ENCODE measurements at places on chromosomes 1 and 21.

DNA sequence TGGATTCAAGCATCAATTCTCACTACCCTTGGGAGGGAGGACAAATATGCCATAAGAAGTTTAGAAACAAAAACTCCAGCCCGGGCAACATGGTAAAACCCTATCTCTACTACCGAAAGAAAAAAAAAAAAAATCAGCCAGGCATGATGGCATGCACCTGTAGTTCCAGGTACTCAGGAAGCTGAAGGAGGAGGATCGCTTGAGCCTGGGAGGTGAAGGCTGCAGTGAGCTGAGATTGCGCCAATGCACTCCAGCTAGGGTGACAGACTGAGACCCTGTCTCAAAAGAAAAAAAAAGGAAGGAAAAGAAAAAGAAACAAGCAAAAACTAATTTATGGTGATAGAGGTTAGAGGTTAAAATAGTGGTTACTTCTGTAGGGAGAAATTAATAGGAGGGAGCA is 9.6 kb downstream of the ZNF644 start:
- DNase-seq: no peak

- no peak for DNase-seq
These were observed 202.7 kb downstream of the BACH1 start for GRCh38 chr21:29501451-29501850.

GRCh38 chr1:107874221-107874620 is 90.8 kb downstream of the VAV3 start:
- no peak for DNase-seq

DNA sequence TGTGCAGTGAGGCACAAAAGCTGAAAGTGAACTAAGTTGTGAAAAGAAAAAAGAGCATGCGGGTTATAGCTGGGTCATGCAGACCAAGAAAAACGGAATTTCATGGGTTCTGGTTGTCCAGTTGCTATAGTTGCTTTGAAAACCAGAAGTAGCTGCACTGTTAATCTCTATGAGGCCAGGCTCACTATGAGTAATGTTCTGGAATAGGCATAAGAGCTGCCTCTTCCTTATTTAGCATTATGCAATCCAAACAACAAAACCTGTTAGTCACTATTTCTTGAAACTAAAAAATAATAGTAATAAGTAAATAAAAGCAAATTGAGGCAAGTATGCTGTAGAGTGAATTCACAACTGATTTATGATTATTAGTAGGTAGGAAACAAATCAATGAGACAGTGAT is 1383.7 kb downstream of the MRPL39 start:
- DNase-seq: no peak

DNA sequence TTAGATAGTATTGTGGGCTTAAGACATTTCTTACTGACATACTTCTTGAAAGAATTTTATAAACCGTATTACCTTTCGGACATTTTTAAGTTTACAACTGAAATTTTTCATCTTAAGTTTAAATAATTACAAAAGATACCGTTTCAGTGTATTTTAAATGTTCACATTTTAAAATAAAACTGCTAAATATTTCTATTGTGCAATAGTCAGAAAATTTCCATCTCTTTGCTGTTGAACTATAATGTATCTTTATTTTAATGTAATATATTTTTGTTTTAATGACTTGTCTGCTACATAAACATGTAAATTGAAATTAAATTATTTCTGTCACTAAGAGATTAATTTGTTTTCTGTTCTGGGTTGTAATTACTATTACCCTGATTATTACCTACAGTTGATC is 74.2 kb upstream of the KIAA1614 start:
- no peak for DNase-seq

- no peak for DNase-seq
These were observed 3.2 kb downstream of the ELF3 start for GRCh38 chr1:202013603-202014002.

DNA sequence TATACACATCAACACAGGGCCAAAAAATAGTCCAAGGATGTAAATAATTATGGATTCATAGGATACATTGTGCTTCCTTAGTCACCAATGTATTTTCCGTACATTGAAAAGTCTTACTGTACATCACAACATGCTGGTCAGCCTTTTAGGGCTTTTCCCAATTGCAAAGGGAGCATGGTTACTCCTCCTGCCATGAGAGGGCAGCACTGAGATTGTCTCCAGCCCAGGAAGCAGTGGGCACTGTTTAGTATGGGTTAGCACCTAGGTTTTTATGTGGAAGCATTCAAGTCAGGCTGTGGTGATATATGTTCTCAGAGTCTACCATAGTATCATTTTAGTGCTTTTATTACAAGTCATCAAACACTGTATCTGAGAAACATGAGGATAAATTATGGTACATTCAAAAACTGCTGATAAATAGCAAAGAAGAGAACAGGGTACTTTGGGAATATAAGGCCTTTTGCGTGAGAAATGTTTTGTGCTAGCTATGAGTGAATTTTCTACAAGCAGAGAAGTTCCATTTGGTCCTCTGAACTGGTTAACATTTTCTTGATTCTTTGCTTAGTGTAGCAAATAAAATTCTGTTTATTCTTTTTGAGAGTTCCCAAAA is 34.0 kb downstream of the ST6GALNAC5 start:
- DNase-seq: peak; percentile 46

- no peak for DNase-seq
These were observed 55.3 kb upstream of the SAMD13 start for GRCh38 chr1:84246213-84246612.

- DNase-seq: no peak
These were observed 161.5 kb downstream of the NRIP1 start for GRCh38 chr21:14903172-14903865.

DNA sequence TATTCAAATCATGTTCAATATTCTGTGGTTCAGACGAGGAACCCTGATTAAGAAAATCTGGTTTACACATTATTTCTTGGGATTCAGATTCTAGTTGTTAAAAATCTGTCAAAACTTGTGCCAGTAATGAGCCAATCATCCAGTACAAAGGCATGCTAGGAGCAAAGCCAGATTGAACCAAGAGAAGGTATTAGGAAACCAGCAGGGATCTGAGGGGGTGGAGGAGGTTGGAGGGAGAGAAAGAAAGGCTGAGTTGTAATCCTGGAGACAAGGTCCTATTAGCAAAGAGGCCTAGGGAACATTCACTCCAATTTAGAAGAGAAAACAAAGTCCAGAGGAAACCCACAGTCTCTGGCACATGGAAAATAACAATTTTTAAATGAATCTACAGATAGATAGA is 352.9 kb downstream of the LTN1 start:
- no peak for DNase-seq

Measured in HFF-Myc (cell line).